ENCODE measurements at places on chromosomes 5 and 9.

GRCh38 chr9:34512131-34513078 is 10.4 kb downstream of the ENHO start:
- no peak for DNase-seq

- no peak for DNase-seq
Observed at GRCh38 chr5:102596113-102596512, 97.3 kb upstream of the SLCO6A1 start.

GRCh38 chr9:133320421-133320881 is 15.5 kb downstream of the SURF6 start:
- no peak for DNase-seq

DNA sequence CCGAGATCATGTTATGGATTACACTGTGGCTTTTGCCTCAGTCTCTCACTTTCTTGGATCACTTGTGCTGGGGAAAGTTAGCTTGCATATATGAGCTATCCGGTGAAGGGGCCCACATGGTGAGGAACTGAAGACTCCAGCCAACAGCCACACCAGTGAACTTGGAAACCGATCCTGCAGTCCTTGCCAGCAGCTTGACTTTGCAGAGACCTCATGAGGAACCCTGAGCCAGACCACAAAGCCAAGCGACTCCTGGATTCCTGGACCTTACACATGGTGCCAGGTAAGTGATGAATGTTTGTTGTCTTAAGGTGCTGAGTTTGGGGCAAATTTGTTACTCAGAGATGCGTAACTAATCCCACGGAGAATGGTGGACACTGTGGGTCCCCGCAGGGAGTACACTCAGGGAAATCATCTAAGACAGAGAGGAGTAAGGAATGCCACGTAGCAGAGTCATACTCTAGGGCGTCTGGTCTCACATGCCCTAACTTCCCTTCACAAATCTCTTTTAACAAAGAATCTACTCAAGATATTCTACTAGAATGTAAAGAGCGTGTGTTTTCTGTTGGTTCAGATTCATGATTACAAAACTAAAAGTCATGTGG is 76.5 kb upstream of the PJA2 start:
- DNase-seq = no peak

DNA sequence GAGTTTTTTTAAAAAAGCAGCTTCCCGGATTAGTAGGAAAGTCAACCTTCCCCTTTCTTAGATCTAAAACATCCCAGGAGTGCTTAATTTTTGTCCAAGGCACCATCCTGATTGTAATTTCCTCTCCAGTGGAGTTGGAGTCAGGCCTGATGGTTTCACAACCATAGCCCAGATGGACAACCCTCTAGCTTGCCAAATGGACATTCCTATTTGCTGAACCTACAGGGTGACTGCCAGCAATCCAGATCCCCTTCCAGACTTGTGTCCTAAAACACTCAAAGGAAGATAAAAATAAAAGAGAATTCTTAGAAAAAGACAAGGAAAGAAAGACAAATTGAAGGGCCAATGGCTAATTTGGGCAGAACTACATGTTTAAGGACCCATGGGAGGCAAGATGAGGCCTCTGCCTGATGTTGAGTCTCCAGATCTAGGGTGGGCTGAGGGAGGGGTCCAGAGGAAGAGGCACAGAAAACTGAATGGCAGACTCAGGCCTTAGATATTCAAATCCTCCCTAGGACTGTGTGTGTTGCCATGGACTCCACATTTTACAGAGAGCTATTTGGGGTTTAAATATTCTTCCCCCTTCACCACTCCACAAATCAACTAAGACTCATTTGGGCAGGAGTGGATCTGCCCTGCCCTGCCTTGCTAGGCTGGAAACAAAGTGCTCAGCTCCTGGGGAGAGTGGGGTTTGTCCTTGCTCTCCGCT is 38.5 kb upstream of the SLC44A1 start:
- DNase-seq = no peak

- no peak for DNase-seq
Observed at GRCh38 chr5:20678814-20679298, 690.9 kb upstream of the CDH18 start.

DNA sequence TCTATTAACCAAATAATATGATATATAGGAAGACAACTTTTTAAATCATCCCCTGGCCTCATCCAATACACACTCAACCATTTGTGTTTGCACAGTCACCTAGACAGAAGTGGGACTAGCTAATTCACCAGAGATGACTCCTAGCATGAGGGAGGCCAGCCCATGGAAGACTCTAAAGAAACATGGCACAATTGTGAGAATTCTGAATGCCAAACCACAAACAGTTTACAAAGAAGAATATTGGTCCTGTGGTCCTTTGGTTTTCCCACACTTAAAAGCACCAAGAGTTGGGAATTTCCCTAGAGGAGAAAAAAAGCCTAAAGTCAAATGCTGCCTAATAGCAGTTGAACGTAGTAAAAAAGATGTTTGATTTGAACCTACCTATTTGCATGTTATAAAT is 609.9 kb downstream of the ACTL7B start:
- DNase-seq = no peak

- DNase-seq = no peak
Observed at GRCh38 chr5:1724822-1725602, 74.6 kb downstream of the MRPL36 start.

GRCh38 chr9:69141851-69142250 is 32.2 kb upstream of the TJP2 start:
- no peak for DNase-seq

- no peak for DNase-seq
Observed at GRCh38 chr5:118279540-118280294, 708.6 kb downstream of the DTWD2 start.

- DNase-seq = no peak
Observed at GRCh38 chr5:35103637-35104299, 56.0 kb upstream of the AGXT2 start.

DNA sequence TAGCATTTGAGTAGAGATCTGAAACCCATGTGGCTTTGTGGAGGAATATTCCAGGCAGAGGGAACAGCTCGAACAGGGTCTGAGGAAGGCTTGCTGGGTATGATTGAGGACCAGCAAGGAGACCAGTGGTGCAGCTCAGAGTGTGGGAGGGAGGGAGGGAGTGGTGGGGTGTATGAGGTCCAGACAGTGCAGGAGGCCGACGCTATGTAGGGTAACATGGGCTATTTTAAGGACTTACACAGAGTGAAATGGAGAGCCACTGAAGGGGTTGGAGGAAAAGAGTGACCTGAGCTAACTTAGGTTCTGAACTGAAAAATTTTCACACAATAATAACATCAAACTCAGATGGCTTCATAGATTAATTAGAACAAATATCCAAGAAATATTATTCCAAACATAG is 41.9 kb downstream of the HMGXB3 start:
- DNase-seq = no peak

DNA sequence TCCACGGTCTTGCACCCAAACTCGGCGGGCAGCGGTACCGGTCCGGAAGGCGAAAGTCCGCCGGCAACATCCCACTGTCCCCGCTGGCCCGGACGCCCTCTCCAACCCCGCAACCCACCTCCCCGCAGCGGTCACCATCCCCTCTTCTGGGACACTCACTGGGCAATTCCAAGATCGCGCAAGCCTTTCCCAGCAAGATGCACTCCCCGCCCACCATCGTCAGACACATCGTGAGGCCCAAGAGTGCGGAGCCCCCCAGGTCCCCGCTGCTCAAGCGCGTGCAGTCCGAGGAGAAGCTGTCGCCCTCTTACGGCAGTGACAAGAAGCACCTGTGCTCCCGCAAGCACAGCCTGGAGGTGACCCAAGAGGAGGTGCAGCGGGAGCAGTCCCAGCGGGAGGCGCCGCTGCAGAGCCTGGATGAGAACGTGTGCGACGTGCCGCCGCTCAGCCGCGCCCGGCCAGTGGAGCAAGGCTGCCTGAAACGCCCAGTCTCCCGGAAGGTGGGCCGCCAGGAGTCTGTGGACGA is 33.3 kb downstream of the CD180 start:
- no peak for DNase-seq

- no peak for DNase-seq
Observed at GRCh38 chr5:111689357-111689935, 67.5 kb downstream of the NREP start.

DNA sequence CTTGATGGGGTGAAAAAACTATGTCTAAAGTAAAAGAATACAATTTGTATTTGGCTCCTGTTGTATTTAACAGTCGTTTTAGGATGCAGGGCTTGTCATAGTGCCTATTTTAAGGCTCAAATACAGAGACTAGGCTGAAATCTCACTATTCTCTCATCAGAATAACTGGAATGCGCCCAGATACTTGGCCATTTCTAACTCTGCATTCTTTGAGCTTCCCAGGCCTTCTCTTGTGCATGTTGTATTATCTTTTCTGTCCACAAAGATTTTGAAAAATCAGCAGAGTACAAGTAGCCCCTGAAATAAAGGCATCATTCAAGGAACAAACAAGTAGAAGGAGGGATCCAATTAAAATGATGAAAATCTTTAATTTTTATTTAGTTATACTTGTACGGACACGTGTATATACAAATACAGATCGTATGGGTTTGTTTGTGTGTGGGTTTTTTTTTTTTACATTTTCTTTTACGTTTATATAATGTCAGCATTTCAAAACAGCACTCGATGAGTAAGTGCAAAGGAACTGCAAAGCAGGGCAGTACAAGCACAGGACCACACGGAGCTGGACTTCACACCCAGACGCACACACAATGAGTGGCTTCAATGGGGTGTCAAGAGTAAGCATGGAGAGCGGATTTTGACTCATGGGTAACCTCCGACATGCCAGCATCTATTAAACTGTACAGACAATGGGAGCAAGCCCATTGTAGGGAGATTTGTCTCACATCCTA is 294.0 kb downstream of the EFNA5 start:
- no peak for DNase-seq

DNA sequence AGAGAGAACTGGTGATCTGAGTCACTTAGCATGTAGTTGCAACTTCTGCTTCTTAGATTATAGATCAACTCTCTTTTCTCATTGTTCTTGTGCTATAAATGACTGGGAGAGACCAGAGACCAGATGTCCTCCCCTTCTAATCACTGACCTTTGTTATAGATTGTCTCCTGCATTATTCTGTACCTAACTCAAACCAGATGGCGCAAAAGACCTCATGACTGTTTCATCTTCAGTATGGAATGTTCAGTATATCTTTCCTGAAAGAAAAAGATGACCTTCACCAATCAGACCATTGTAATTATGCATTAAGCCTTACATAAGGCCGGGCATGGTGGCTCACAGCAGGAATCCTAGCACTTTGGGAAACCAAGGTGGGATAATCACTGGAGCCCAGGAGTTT is 30.5 kb upstream of the ADAM19 start:
- DNase-seq = no peak

DNA sequence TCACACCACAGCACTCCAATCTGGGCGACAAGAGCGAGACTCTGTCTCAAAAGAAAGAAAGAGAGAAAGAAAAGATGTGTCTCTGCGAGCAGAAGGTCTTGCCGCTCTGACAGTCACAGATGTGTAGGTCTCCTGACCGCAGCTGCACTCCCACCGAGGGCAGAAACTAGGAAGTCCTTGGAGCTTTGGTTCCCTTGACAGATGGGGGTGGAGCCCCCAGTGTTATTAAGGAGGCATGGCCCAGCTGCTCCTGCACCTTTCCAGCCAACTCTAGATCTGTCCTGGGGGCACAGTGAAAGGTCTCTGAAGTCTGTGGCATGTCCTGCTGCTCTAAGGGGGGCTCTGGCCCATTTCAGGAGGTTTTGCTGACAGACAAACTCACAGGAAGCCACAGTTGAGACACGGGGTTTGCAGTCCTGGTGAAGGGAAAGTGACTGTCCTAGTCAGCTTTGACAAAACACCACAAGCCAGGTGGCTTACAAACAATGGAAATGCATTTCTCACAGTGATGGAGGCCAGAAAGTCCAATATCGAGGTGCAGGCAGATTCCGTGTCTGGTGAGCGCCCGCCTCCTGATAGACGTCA is 9.0 kb upstream of the DIPK1B start:
- no peak for DNase-seq

DNA sequence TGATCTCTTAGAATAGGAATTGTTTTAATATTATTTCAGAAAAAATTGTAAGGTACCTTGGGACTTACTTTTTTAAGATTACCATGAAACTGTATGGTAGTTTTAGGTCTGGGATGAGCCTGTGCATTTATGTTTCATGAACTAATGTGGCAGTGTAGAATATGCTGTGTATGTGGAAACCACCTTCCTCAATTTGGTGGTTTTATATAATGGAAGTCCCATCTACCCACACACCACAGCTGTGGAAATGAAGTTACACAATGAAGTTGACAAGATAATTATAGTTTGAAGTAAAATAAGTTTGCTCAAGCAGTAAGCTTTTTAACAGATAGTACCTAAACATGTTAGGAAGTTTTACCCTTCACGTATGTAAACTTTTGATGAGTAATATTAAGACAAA is 24.4 kb downstream of the WDR36 start:
- no peak for DNase-seq

DNA sequence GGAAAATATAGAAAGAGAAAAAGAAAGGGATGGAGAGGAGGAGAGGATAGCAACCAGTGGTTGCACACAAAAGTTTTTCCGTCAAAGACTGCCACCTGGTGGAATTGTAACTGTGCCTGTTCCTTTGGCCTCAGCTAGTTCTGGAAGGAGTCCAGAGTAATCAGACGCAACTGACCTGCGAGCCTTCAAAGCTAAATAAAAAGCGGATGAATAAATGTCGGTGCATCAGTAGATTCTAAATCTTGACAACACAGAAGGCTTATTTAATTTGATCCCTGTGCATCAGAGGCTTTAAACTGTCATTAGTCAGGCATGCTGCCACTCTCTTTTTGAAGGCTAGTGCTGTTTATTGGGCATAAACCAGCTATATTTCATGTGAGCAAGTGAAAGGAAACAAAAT is 132.9 kb upstream of the ACO1 start:
- no peak for DNase-seq

DNA sequence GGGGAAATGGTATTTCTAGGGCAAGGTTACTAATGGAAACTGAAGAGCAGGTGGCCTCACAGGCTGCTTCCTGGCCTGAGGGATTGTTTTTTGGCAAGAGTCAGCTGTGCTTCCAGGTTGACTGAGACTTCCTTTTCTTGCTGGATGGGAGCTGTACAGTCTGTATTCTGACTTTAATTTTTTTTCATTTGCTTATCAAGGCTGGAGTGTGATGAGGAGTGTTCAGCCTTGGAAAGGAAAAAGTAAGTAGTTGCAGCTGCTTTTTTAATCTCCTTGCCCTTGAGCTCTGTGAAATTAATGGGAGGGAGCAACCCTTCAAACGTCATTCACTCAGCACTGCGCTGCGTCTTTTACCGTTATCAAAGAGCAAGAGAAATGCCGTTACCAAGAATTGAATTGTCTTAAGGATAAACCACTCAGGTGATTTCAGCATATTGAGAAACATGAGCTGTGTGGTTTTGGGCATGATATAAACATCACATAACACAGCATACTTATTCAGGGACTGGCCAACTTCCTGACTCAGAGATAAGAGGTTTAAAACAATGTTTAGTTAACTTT is 47.6 kb downstream of the AQP7 start:
- DNase-seq = no peak

GRCh38 chr9:126173929-126174328 is 152.7 kb upstream of the MVB12B start:
- DNase-seq = no peak

GRCh38 chr5:38431242-38431853 is 125.1 kb downstream of the LIFR start:
- DNase-seq = no peak

DNA sequence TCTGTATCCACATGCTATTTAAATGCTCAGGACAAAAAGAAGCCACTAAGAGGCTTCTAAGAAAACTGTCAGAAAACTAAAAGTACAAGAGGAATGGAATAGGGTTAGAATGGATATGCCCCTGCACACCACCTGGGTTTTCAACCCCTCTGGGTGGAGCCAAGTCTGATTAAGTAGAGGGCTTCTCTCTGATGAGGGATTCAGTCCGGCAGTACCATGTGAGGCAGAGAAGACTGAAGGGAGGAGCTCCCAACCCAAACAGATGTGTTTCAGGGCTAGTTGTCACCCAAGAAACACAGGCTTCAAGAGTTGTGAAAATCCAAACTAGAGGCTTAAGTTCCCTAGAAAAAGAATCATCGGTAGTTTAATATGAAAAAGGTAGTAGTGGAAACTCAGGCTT is 12.5 kb downstream of the NREP start:
- no peak for DNase-seq

Measured in germinal center (tissue), 1 donor.